ENCODE measurements at places on chromosomes 3 and 15.

DNA sequence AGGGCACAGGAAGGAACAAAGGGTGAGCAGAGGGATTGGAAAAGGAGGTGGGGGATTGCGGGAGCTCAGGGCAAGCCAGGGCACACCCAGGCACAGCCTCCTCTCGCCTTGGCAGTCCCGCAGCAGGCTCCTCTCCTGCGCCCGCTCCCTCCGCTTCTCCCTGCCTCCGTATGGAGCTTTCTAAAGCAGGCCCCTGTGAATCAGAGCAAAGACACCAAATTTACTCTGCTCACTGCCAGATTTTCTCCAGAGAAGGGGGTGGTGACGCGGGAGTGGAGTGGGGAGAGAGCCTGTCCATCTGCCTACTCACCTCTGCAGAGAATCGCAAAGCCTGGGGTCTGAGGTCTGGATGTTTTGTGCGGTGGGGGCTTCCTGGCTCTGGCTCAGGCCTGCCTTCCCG lies 20.0 kb downstream of the ATP2B2 start:
- DNase-seq = no peak

DNA sequence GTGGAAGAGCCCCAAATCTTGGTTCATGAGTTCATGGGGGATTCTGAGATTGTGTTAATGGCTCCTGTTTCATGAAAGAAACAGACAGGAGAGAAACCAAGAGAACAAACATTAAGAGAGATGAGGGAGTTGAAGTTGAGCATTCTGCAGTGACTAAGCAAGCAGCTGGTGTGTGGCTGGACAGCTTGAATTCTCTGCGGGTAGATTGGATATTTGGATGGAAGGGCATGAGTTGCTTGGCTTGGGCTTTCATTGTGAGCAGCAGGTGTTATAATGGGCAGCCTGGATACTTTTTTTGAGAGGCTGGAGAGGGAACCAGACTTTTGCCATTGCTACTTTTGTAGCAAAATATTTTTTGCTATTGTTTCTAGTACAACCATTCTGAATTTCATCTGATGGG lies 346.8 kb upstream of the SATB1 start:
- no peak for DNase-seq

GRCh38 chr15:79657722-79658121 lies 225.6 kb downstream of the MINAR1 start:
- DNase-seq = no peak

DNA sequence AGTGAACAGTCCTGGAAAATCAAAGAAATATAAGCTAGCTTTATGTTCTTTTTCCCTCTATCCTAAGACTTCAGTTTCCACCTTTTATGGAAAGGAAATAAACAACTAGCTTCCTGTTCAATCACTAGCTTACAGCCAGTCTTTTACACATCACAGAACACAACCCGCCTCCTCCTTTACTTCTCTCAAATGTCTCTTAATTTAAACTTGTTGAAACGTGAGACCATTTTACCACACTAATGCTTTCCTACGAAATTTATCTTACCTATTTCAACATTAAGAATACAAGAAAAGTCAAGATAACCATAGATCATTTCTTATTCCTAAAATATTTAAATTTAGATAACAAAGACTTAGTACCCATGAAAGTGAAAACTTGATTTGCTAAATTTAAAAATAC lies 6.2 kb downstream of the PRTG start:
- DNase-seq = no peak

- DNase-seq = no peak
These were observed 52.0 kb downstream of the SNRK start for GRCh38 chr3:43338295-43338694.

- no peak for DNase-seq
These were observed 384.8 kb upstream of the SEMA6D start for GRCh38 chr15:47332481-47332880.

GRCh38 chr3:182717216-182717615 lies 76.1 kb upstream of the ATP11B start:
- no peak for DNase-seq

GRCh38 chr15:84811151-84811550 lies 6.0 kb upstream of the ALPK3 start:
- no peak for DNase-seq

DNA sequence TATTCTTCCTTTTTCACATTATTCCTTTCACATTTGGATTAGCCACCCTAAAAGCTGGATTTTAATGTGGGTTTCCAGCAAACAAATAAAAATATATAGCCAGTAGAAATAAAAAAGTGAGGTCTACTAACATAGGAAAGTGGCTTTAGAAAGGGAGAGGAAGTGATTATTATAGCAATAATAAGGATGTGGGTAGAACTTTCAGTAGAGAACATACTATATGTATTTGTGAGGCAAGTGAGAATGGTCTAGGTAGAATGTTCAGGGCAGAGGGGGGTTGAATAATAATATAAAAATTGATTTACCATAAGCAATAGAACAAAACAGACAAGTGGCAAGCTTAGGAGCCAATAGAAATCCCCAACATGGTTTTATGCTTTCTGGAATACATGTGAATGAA lies 88.6 kb downstream of the NR1I2 start:
- no peak for DNase-seq

GRCh38 chr3:187995043-187995400 lies 158.9 kb upstream of the LPP start:
- no peak for DNase-seq

GRCh38 chr15:38479266-38479665 lies 25.3 kb downstream of the FAM98B start:
- DNase-seq = no peak

- no peak for DNase-seq
These were observed 36.1 kb downstream of the PTH1R start for GRCh38 chr3:46913644-46914043.

DNA sequence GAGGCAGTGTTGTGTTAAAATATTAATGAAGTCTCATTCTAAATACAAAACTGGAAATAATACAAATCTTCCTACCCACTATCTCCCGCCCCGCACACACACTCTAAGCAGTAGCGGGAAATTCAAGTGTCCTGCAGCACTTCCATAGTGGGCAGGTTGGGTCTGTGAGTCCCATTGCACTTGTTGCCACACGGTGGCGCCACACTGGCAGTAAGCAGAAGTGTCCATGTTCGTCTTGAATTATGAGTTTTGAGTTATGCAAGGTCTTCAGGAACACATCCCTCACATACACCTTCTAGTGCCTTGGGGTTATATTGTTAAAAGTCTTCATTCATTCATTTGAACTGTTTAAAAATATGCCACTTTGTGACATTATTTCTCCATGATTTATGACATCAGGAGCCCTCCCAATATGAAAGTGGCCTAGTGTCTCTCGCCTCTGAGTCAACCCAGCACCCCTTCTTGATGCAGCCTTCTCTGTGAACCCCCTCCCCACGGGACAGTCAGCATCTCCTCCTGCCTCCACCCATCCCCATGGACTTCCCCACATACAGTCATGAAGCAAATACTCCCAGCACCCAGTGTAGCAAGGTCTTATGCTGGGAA lies 17.6 kb upstream of the CCDC174 start:
- peak; percentile 54 for DNase-seq

GRCh38 chr3:171417813-171418212 lies 42.4 kb downstream of the TNIK start:
- no peak for DNase-seq

- no peak for DNase-seq
These were observed 449.1 kb downstream of the IL5RA start for GRCh38 chr3:2661078-2661477.

- no peak for DNase-seq
These were observed 7.1 kb downstream of the RAD51 start for GRCh38 chr15:40702077-40702476.

GRCh38 chr3:58575971-58576652 lies 1.1 kb downstream of the FAM107A start:
- DNase-seq = no peak

DNA sequence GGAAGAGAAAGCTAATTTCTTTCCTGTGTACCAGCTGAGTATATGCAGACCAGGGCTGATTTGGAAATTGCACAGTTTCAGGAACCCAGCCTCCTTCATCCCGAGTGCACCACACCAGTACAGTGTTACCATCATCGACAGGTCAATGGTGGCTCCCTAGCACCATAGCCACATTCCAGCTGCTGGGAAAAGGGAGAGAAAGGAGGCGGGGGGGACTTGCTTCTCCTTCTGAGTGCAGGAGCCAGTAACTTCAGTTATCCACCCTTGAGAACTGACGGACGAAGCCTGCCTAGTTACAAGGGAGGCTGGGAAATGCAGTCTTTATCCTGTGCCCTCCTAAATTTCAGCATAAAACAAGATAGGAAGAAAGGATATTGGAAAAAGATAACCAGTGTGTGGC lies 129.7 kb upstream of the PRICKLE2 start:
- DNase-seq = no peak

DNA sequence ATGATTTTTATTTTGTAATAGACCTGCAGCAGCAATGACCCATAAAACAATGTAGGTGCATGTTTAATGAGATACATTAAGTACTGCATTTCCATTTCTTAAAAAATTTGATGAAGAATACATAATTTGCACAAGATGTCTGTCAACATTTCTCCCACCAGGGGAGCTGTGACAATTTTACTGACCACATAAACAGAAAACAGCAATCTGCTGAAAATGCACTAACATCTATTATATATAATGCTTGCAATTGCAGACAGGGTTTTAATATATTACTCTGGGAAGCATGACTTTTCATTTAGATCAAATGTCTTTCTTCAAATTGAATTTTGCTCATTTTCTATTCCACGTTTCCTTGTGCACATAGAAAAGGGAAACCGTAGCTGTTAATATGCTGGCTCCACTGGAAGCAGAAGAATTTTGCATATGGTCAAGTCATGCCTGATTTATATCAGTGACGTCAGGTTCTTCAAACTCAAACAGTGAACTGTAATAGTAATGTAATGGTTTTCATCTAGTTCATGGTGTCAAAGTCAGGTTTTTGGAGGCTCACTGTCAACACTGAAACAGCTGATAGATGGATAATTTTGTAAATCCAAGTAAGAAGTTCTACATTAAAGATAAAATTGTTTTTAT lies 79.8 kb upstream of the IGF1R start:
- DNase-seq = no peak

All from SW 1271 (cell line).